SHP77 treated with DMSO at 0.1 percent for 48 hours (cell line): ENCODE measurements at places on chromosomes 16 and 17.

DNA sequence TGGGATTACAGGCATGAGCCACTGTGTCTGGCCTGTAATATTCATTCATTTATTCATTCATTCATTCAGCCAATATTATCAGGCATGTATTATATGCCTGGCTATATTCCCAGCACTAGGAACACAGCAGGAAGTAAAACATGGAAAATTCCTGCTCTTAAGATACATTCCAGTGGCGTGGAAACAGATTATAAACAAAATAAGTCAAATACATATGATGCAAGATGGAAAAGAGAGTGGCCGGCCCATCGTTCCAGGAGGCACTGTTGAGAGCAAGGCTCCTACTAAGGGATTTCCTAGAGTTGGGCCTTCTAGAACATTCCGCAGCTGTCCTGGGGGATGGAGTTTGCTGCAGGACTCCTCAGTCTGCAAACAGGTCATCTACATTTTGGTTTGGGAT, 17.7 kb downstream of the ADCY9 start:
- DNase-seq, result no peak

GRCh38 chr16:61792194-61792909, 243.9 kb downstream of the CDH8 start:
- DNase-seq, result no peak

- no peak for DNase-seq
These were observed 41.7 kb upstream of the JPH3 start for GRCh38 chr16:87560428-87561199.

DNA sequence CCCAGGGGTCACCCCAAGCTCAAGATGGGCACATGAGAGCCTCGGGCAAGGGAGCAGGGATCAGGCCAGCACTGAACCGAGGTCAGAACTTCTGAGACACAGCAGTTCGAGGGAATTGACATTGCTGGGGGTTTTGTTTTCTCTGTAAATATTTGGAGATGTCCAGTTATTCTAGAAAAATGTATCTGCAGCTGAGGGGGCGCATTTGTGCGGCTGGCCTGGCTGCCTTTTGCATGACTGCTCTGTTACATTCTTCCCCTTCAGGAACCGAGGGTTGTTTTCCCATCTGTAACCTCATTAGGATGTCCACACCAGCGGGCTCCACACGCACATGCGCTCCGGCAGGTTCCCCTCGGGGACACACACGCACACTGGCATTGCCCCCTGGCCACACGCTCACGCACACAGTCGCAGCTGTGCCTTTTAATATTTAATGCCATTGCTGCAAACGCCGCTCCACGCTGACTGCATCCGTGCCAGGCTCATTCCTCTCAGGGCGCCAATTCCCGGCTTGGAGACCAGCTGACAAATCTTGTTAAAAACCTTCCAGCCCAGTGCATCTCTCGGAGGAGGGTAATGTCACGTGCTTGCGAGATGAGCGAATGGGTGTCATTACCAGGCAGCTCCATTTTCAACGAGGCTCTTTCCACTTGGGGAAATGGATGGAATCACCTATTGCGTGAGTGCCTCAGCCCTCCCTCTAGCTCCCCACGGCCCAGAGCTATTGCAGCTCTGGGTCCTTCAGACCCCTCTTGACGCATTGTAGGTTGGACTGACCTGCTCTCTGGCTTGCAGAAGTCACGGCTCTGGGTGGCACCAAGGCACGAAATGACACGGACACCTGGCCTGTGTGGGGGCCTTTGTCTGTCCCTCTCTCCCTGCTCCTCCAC, 13.1 kb downstream of the CCR7 start:
- DNase-seq, result peak; percentile 60

DNA sequence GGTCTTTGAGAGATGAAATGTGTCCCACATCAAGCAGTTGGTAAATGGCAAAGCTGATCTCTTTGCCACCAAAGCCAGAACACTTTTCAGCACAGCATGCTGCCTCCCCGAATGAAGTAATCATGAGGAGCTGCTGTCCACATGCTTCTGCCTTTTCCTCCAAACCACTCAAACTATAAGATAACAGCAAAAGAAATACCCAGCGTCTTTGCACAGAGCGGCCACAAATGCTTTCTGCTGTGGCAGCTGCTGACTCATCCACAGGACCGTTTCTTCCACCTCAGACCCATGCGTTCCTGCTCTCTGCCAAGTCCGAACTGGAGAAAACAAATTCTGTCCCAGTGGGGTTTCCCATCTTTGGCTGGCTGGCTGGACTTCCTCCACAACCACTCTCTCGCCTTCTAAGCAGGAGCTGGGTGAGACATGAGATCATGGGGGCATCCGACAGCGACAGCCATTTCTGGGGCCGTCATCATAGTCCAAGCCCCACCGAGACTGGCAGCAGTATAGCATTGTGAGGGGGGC, 27.1 kb downstream of the TBC1D3B start:
- no peak for DNase-seq

DNA sequence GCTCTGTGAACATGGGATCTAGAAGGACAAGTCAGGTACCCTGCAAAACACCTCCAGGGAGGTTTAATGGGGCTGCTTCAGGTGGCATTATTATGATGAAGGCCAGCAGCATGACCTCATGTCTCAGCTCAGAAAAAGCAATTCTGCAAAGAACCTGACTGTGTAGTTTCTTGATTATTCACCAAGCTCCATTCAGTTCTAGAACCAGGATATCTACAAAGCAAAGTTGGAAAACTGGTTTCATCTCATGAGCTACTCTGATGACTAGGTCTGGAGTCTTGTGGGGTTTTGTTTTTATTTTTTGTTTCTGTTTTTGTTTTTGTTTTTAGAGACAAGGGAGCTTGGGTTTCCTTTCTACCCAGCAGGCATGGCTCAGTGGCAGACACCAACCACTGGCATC, 19.0 kb upstream of the LRRC37A3 start:
- no peak for DNase-seq

GRCh38 chr16:66776457-66776856, 24.9 kb downstream of the TERB1 start:
- no peak for DNase-seq

DNA sequence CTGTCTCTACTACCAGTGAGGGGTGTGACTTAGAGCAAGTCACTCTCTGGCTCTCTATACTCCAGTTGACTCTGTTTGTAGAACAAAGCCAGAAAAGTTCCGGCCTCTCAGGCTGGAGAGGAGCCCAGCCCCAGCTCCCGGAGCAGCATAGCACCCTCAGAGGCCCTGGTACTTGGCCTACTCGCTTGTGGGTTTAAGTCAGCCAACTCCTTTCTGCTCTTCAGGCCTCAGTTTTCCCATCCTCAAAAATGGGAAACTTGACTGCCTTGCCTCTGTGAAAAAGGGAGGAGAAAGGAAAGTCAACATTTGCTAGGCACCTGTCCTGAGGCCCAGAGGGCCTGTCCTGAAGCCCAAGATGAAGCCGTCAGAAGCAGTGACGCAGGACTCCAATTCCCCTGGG, 1.1 kb downstream of the CHST6 start:
- no peak for DNase-seq

DNA sequence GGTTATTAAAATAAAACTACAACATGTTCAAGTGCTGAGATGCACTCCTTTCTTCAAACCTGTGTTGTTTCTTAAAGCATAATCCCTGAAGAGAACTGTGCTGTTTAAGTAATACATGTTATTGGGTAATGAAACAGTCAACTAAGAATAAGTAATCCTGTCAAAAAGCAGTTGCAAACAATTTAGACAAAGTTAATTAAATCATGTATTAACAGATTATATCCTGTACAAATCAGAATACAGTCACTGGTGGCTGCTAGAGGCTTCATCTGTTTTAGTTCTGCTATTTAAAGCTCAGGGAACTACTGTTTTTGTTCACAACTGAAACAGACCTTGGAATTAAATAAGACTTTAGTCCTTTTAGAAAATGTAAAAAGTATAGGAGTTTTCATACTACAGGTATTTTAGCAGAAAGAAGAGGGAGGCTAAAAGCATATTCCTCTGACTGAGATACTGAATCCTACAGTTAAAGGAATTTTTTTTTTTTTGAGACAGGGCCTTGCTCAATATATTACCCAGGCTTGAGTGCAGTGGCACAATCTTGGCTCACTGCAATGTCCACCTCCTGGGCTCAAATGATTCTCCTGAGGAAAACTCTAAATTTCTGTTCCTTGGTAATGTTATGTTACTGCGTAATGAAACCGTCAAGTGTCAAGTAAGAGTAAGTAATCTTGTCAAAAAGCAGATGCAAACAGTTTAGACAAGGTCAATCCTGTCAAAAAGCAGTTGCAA, 27.3 kb upstream of the ITGA2B start:
- no peak for DNase-seq

GRCh38 chr16:66911112-66911511, 7.6 kb downstream of the CDH16 start:
- no peak for DNase-seq

DNA sequence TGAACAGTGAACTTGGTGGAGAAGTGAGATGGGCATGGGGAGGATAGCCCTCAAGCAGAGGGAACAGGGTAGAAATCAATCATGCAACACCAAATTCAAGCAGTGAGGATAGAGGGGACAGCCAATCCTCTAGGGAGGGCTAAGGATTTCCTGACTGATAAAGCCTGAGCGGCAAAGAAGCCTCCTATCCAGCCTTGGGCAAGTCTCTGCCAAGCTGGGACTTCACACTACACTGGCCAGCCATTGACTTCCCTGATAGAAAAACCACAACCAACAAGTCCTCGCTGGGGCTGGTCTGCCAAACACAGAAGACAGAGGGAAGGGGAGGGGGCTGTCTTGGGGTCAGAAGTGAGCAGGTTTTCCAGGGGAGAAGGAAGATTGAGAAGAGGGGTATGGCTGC, 2.5 kb upstream of the FBXL19 start:
- DNase-seq, result no peak

DNA sequence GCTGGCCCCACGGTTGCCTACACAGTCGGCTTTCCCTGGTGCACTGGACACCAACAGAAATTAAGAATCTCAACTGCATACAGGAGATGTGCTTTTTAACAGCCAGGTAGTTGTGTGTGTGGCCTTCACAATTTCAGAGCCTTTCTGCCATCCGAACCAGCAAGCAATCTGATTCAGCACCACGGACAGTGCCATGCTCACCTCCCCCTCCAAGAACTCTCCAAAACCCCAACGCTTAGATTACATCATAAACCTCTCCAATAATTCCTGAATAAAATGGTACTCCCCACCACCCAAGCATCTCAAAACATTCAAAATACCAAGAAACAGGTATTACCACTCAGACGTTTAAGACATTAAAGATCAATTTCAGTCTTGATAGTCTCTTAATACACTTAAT, 31.8 kb downstream of the USP7 start:
- no peak for DNase-seq

DNA sequence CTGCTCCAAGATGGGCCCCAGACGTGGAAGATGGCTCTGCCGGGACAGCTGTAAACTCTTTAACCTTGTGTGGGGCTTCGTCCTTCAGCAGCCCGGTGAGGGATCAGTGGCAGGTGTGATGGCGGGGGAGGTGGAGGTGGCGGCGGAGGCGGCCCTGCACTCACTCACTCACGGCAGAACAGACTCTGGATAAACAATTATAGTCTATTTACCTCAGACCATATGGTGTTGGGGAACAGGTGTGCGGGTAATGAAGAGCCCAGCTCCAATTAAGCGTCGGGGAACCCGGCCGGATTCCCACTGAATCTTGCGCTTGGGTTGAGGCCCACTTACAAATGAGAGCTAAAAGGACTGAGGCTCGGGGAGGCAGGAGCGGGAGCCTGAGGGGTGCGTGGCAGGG, 104.3 kb upstream of the SDK2 start:
- DNase-seq, result peak; percentile 52

GRCh38 chr16:88760424-88761142, 24.4 kb downstream of the PIEZO1 start:
- peak; percentile 20 for DNase-seq

GRCh38 chr17:5464717-5465507, 3.9 kb downstream of the DHX33 start:
- no peak for DNase-seq

DNA sequence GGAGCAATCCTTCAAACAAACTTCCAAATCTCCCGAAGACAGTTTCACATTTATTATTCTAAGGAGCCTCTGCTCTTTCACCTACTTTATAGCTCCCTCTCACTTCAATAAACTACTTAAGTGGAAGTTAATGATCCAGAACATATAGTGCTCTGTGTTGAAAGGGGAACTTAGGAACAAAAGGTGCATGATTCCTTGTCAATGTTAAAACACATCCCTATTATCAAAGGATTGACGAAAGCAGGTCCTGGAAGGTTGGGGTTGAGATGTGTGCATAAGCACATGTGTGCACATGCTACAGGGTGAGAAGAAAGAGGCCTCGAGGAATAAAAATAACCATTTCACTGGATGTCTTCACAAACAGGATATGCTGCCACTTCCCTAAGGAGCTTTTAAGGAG, 170.3 kb downstream of the SLC39A11 start:
- no peak for DNase-seq

GRCh38 chr16:7321661-7322060, 11.0 kb upstream of the RBFOX1 start:
- DNase-seq, result no peak

DNA sequence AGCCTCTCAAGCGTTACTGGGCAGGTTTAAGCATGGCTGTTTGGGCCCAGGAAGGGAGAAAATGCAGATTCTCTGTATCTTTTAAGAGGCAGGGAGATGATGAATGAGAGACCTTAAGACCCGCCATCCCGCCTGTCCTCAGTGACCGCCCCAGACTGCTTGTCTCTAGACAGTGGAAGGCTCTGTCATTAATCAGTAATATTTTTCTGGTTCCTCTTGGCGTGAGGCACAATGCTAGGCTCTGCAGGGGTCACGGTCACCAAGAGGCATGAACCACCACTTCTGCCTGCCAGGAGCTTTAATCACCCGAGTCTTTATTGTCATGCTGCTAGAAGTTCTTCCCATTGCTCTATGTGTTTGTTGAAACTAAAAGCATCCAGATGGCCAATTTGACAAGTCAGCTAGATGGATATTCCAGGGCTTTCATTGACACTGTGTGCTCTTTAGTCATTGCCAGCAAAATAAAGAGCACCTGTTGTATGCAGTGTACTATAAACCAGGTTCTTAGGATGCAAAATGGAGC, 3.2 kb downstream of the SLC6A2 start:
- DNase-seq, result no peak

- DNase-seq, result peak; percentile 93
These were observed 951 bp upstream of the GPRC5C start for GRCh38 chr17:74430706-74431567.

DNA sequence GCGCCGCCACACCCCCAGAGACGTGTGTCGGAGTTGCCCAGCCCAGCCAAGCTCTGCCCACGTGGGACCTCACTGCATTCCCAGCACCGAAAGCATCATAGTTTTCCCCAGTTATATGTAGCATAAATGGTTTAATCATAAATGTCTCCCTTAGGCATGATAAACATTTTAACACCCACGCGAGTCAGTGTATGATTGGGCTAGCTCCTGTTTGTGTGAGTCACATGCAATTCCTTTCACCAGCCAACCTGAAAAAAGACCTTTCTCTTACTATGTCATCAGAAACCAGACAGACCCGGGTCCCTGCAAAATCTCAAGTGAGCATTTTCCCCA, 9.2 kb downstream of the TAF1C start:
- no peak for DNase-seq

GRCh38 chr17:5883775-5884665, 186.2 kb upstream of the WSCD1 start:
- no peak for DNase-seq

- no peak for DNase-seq
These were observed 2.8 kb downstream of the RAPGEFL1 start for GRCh38 chr17:40179923-40180659.
